Natural killer cell treated with Interleukin-12 subunit alpha and Interleukin-12 subunit beta and Interleukin-15 and Interleukin-18, amount 100 ng/mL, for 72 hours (primary cell): ENCODE measurements at places on chromosomes 1 and 21. TPM values are rescaled to one million over a fixed set of nuclear protein-coding genes. Genes with fewer than 3 reads are reported as not detected.

Gene WNT9A
- total RNA-seq: not detected

Gene SYCP1
- total RNA-seq: not detected

Gene FAF1
- total RNA-seq: 84.9 TPM

Gene OR2AK2
- total RNA-seq: not detected

Gene SPRR2G
- total RNA-seq: not detected

Gene RNU1-4
- 1,591 TPM for total RNA-seq

Gene ANGPTL1
- total RNA-seq: not detected

Gene E2F2
- total RNA-seq: 15.5 TPM

DNA sequence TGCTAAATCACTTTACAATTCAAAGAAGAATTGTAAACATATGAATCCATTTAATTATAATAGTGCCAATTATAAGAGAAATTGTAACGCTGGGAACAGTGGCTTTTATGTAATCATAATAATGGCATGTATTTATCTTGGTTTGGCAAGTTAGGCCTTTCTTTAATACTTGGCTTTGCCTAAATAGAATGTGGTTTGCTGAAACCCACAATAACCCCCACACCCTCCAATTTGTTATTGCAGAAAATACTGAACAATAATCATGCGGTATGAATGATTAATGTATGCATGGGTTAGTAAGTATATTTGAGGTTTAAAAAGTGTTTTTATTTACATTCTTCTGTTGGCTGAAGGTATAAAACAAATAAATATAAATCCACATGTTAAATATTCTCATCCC lies 138.2 kb downstream of the NFIA start:
- no peak for DNase-seq

- DNase-seq: no peak
Measured at GRCh38 chr1:12184008-12184681, 17.4 kb downstream of the TNFRSF1B start.

DNA sequence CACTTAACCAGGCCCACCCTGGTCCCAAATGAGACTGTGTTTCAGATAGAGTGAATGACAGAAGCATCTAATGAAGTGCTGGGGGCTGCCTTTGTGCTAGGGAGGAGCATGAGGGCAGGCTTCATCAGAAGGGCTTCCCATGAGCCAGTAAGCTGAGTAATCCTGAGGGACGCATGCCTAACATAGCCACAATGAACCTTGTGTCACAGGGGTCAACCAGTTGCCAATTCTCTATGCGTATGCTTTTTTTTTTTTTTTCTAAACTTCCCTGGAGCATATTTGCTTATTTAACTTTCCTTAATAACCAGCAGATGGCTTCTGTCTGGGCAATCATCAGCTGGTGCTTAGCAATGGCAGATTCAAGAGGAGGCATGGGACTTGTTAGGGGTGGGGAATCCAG lies 25.5 kb upstream of the CYP2J2 start:
- no peak for DNase-seq

- no peak for DNase-seq
Measured at GRCh38 chr1:175186433-175187160, 6.0 kb downstream of the KIAA0040 start.

GRCh38 chr1:67713057-67713846 lies 28.3 kb downstream of the GADD45A start:
- no peak for DNase-seq

- peak; percentile 45 for DNase-seq
Measured at GRCh38 chr1:5754817-5755551, 237.2 kb downstream of the NPHP4 start.

- no peak for DNase-seq
Measured at GRCh38 chr21:42784276-42784675, 95.1 kb downstream of the WDR4 start.

GRCh38 chr21:38920631-38921398 lies 115.1 kb downstream of the ETS2 start:
- DNase-seq: no peak

GRCh38 chr1:224767031-224767430 lies 150.9 kb downstream of the CNIH3 start:
- DNase-seq: no peak

DNA sequence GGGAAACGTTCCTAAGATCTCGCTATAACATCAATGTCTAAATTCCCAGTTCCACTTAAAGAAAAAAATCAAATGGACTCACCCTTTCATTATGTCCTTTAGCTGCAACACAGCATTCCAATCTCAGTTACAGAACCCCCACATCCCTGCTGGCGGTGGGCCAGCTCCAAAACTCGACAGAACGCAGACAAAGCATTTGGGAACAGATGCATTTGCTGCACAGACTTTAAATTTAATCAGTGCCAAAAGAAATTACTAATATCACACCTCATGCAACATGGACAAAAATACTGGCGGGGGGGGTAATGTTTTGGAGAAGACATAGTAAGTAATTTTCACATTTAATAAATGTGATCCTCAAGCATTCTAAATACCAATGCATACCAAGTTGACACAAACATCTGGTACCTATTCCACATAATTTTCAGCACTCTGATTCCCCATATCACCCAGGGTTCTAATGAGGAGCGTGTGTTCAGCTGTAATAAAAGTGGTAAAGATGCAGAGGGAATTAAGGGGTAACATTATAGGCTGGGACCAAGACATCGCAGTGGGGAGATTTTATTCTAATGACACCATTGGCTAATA lies 79.7 kb downstream of the TGFBR3 start:
- DNase-seq: no peak

DNA sequence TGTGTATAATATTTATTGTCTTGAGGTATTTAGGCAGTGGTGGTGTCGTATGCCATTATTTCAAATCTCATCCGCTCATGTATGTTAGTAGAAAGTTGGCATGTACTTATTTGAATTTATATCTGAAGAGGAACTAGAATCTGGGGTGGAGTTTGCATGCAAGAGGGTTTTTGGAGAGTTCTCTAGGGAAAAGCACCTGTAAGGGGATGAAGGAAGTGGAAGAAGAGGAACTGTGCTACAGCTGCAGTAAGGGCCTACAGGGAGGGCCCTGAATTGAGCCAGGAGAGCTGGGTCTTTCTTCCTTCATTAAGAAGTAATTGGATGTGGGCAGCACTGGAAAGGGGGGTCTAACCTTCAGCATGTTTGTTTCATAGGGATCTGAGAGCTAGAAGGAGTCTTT lies 197.2 kb downstream of the HMCN1 start:
- no peak for DNase-seq
